ENCODE measurements at places on chromosomes 16 and 17. TPM values are rescaled to one million over a fixed set of nuclear protein-coding genes. Genes with fewer than 3 reads are reported as not detected.

DNA sequence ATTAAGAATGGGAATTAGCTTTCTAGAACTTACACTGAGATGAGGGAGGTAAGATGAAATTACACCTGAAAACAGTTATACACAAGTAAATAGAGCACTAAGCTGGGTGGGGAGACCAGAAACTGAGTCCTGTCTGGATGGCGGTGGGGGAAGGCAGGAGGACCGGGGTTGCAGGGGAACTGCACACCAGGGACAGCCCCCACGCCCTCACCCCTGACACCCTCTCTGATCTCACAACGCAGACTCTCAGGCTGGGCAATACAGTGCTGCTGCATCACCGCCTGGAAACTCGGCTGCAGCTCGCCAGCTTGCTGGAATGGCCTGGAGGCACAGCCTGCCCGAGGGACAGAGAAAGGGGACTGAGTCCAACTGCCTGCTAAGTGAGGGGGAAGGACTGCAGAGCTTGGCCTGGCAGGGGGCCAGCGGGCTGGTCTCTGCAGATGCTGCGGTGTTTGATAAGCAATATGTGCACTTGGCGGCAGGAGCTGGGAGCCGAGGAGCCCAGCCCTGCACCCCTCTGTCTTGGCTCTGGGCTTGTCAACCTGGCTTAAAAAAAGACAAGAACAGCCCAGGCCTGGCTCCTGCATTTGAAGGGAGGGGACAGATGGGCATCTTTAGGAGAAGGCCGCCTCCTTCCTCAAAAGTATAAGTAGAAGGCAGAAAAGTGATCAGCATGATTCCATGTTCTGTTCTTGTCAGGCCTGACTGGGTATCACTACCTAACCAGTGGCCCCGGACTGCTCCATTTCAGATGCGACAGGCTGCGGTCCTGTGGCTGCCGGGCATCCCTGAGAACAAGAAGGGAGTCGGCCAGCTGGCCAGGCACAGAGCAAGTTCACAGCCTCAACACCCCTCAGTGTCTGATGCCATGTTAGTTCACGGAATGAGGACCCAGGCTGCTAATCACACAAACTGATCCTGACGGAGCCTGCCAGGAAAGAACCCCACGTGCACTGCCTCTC is 30.2 kb downstream of the SPHK1 start:
- peak; percentile 64 for DNase-seq

- no peak for DNase-seq
These were observed 1726.1 kb downstream of the TP53TG3F start for GRCh38 chr16:35185366-35186044.

- no peak for DNase-seq
These were observed 209.2 kb downstream of the RPTOR start for GRCh38 chr17:80753685-80754345.

- no peak for DNase-seq
These were observed 16.7 kb upstream of the KCNJ12 start for GRCh38 chr17:21359483-21359840.

DNA sequence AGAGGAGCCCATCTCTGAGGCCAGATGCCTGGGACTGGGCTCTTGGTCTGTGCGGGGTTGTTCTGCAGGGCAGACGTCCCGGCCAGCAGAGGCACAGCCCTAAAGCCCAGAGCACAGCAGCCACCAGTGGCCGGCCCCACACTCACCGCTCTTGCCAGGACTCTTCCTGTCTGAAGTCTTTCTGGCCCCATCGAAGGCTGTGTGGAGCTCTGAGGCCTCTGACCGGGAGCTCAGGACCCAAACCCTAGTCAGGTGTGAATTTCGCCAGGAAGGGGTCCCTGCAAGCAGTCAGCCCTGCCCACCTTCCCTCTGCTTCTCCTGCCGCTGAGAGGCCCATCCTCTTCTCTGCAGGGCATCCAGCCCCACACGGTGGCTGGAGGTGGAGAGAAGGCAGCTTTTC is 10.7 kb downstream of the ACSF3 start:
- no peak for DNase-seq

Gene KRTAP3-2
- polyA plus RNA-seq, result 0.28 TPM

GRCh38 chr16:30457256-30457655 is 11.6 kb upstream of the SEPHS2 start:
- no peak for DNase-seq

GRCh38 chr17:14580499-14580898 is 279.6 kb downstream of the HS3ST3B1 start:
- DNase-seq, result no peak

- no peak for DNase-seq
These were observed 14.7 kb downstream of the TXNDC11 start for GRCh38 chr16:11727796-11728543.

Gene TNS4
- polyA plus RNA-seq, result 0.14 TPM
